Ovary (tissue), 10 donors: ENCODE measurements at places on chromosomes 3 and 15. TPM values are rescaled to one million over a fixed set of nuclear protein-coding genes. Genes with fewer than 3 reads are reported as not detected.
A peak's percentile ranks its signal among the peaks of the same experiment; 100 is the strongest.

DNA sequence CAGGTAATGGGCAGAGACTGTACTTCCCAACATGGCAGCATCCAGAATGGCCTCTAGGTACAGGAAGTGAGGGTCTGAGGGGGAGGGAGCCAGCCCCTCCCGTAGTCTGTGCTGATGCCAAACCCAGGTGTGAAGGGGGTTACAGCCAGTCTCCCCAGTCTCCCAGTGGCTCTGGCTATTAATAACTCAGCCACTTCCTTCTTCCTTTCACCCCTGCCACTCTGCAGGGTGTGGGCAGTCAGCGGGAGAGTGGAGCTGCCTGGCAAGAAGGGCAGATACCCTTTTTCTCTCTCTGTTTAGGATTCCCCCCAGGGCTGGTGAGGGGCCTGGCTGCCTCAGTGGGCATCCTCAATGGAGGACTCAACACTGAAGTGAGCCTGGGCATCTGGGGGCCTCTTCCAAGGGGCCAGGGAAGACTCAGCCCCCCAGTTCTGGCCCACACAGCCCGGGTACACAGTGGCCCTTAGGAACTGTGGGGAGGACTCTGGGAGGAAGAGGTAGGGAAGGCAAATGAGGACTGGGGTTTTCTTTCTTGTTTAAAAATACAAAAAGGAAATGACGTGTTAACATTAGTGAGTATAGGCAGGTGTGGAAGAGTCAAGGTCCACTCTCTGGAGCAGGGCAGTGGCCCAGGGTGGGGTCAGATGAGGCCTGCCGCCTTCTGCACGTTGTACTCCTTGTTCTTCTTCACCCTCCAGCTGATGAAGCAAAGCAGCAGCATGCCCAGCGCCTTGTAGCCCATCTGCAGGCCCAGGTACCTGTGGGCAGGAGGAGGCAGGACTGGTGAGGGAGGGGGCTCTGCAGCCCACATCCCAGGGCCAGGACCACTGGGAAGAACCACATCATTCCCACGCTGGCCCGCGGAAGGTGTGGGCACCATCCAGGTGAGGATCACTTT is 38.6 kb upstream of the RAB6B start:
- peak; percentile 17 for DNase-seq

- DNase-seq: no peak
Observed at GRCh38 chr3:80051602-80051962, 283.8 kb upstream of the ROBO1 start.

GRCh38 chr3:134274571-134274970 is 23.9 kb upstream of the RYK start:
- no peak for DNase-seq

- DNase-seq: no peak
Observed at GRCh38 chr3:161054860-161055604, 50.1 kb downstream of the B3GALNT1 start.

DNA sequence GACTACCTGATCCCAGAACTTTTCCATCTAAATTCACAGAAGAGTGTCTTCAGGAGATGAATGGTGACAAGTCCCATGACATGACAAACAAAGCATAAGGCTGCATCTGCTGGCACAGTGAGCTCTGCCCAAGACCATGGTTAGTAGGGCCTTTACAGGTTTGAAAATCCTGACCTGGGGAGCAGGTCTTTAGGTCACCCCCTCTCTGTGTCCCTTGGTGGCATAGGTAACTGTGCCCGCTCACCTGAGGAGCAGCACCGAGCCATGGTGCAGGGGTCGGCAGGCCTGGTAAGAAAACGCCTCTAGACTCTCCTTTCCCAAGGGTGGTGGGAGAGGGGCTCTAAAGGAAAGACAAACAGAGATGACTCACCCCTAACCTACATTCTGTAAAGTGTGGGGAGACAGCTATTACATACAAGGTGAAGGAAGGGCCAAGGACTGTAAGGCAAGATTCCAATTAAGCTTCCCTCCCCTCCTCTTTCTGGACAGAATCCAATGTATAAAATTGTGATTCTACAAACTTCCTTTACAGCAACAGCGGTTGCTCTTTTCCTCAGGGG is 74.0 kb downstream of the SATB1 start:
- no peak for DNase-seq

LYZL4 gene
- not detected for polyA plus RNA-seq

DNA sequence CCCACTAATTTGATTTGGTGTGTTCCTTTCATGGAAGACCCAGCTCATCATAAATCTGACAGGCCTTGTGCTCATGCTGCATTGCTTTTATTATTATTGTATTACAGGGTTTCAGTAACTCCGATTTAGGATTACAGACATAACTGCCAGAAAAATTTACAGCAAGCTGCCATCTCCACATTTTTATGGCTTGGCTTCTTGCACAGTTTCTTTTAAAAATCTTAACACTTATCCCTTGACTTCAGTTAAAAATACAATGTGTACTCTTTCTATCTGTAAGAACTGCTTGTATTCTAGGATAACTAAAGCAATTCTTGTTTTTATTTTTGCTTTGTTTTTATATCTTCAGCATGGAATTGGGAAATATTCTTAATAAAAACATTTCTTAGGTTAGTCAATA is 612.2 kb downstream of the DIPK2A start:
- no peak for DNase-seq

- DNase-seq: no peak
Observed at GRCh38 chr3:69665026-69665737, 74.1 kb upstream of the MITF start.

DNA sequence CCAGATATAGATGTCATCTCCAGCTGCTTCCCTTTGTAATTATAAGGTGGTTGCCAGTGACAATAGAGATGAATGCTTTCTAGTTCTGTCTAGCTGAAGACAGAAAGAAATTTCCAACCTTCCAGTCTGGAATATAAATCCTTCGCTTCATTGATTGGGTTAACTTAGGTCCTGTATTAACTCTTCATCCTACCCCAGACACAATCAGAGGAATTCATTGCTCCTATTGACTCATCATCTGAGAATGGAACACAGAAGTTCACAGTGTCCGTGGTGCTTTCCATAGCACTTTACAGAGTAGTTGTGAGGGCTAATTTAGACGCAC is 241.4 kb downstream of the NFKBIZ start:
- no peak for DNase-seq

GRCh38 chr3:132090921-132091320 is 56.1 kb upstream of the CPNE4 start:
- no peak for DNase-seq

DNA sequence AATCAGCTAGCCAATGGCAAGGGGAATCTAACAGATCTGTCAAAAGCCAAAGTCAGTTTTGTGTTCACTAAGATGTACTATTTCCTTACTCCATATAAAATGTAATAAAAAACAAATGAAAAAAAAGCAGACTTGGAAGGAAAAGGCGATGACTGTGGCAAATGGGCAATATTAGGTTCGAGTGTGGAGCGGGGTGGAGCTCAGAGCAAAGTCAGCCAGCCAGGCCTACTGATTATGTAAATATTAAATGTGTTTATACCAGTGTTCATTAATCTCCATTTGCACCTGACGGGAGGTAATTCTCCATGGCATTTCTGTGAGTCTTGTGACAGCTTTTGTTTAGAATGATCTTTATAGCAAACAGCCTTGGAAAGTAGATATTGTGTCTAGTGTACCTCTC is 96.2 kb upstream of the KCNMB2 start:
- no peak for DNase-seq

WDR53 gene
- 13.1 TPM for polyA plus RNA-seq

DNA sequence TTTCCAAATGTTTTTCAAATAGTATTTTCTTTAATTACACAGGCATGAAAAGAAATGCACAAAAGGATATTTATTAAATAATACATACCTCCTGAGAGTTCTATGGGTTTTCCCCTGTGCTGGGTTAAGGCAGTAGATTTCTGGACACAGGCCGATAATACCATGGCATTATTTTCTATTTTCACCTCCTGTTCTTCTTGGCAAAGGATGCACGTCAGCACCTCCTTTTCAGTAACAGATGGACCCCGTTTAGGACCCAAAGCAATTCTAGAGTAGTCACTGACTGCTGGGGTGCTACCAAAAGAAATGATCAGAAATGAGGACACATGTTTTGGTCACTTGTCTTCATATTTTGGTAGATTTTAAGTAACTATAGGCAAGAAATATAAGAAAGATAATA is 86.4 kb upstream of the TTBK2 start:
- DNase-seq: no peak

- DNase-seq: peak; percentile 81
Observed at GRCh38 chr3:112333002-112333380, at the start of gene CD200. TSS of gene CD200 (plus strand) at chr3:112333156. CDS start at chr3:112333213, 57 bp downstream.

GRCh38 chr3:27147215-27147614 is 222.0 kb downstream of the NEK10 start:
- DNase-seq: no peak

SLC25A36 gene
- 45.4 TPM for polyA plus RNA-seq

DNA sequence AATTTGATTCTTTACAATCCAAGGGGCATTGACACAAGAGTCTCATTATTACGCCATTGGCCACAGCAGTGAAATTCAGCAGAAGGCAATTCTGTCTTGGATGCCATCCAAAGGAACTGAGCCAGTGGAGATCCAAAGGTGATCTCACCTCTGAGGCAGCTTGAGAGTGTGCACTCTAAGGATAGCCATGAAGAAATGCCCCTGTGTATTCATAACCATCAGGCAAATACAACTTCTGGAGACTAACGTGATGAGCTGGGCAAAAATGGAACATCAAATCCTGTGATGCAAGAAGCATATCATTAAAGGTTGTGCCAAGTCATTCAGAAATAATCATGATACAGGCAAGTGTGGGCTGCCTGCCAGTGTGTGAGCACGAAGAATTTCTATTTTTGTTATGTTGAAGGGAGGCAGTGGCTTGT is 41.4 kb downstream of the ROBO2 start:
- DNase-seq: no peak

CPN2 gene
- polyA plus RNA-seq: not detected

ZIC4 gene
- polyA plus RNA-seq: not detected

GRCh38 chr3:61961900-61962299 is 400.5 kb downstream of the PTPRG start:
- DNase-seq: no peak

GRCh38 chr15:48421362-48421761 is 90.1 kb downstream of the DUT start:
- no peak for DNase-seq

- no peak for DNase-seq
Observed at GRCh38 chr15:56156877-56157276, 86.8 kb downstream of the RFX7 start.

GRCh38 chr3:146166415-146166821 is 5.4 kb upstream of the PLOD2 start:
- no peak for DNase-seq

GRCh38 chr3:12750658-12751071 is 8.4 kb downstream of the TMEM40 start:
- DNase-seq: no peak

DNA sequence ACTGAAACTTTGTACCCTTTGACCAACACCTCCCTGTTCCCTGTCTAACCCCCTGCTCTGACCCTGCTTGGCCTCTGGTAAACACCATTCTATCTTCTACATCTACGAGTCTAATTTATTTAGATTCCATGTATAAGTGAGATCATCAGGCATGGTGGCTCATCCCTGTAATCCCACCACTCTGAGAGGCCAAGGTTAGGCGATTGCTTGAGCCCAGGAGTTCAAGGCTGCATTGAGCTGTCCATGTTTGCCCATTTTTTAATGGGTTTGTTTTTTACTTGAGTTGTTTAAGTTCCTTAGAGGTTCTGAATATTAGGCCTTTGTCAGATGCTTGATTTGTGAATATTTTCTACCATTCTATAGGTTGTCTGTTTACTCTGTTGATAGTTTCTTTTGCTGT is 16.9 kb downstream of the FBXW12 start:
- no peak for DNase-seq

DNA sequence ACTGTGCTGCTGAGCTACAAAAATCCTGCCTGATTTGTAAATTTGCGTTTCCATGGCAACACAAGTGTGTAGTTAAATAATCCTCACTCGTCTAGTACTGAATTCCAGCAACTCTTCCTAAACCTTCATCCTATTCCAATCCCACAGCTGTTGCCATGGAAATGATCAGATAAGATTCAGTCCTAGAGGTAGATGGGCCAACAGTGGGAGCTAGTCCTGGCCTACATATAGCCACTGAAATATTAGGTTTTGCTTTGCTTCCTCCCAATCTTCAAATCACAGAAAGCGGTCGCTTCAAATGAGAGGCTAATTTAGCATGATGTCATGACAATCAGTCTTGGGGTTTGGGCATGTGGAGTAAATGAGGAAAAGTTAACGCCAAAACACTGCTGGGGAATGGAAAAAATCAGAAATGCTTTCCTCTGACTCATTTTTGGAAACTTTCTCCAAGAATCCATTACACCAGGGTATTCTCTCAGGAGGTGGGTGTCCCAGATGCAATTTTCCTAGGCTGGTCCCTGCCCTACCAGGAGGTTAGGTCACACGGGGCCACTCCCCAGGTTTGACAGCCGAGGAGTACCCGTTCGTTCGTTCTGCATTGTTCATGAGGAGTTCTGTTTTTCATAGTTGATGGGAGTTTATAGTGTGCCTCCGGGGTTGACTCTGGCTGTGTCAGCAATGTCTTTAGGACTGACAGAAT is 159.2 kb upstream of the SLCO3A1 start:
- no peak for DNase-seq

DNA sequence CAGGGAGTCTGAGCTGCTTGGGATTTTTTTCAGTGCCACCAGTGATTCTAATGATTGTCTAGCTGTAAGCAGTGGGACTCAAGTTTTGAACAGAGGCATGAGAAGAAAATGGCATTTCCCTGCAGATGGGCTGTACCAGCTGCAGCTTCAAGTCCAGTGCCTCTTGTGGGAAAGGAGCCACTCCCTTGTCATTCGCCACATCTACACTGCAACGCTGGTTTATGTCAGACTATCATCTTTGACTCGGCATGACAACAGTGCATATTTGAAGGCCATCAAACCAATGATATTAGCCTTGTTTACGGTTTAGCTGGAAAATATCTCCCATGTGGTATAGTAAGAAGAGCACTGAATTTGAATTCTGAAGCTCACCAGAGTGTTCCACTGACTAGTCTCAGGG is 22.2 kb downstream of the SCG5 start:
- DNase-seq: no peak

DNA sequence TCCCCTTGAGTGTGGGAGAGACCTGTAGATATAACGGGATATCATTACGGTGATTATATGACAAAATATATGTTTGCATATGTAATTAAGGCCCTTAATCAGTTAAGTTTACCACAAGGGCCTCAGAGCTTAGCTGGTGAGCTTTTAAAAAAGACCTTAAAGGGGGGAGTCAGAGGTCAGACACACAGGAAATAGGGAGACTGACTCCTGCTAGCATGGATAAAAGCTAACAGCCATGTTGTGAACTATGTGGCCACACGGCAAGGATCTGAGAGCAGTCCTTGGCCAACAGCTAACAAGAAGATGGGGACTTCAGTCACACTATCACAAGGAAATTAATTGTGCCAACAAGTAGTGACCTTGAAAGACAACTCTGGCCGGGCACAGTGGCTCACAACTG is 3.1 kb downstream of the STAG1 start:
- DNase-seq: no peak

DNA sequence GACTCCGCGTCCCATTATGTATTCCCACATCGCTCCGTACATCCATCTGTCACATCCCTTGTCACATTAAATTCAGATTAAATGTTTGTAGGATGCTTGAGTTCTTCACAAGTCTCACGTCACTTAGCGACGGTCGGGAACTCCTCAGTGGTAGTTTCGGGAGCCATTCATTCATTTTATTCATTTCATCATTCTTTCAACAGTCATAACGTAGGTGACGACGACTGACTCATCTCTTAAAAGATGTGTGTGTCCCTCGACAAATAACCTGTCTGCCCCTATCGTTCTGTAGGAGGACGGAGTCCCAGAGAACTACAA is 272 bp upstream of the SRPRB start:
- no peak for DNase-seq

VEPH1 gene
- 1.3 TPM for polyA plus RNA-seq
